ENCODE measurements at places on chromosomes 2 and 18.

DNA sequence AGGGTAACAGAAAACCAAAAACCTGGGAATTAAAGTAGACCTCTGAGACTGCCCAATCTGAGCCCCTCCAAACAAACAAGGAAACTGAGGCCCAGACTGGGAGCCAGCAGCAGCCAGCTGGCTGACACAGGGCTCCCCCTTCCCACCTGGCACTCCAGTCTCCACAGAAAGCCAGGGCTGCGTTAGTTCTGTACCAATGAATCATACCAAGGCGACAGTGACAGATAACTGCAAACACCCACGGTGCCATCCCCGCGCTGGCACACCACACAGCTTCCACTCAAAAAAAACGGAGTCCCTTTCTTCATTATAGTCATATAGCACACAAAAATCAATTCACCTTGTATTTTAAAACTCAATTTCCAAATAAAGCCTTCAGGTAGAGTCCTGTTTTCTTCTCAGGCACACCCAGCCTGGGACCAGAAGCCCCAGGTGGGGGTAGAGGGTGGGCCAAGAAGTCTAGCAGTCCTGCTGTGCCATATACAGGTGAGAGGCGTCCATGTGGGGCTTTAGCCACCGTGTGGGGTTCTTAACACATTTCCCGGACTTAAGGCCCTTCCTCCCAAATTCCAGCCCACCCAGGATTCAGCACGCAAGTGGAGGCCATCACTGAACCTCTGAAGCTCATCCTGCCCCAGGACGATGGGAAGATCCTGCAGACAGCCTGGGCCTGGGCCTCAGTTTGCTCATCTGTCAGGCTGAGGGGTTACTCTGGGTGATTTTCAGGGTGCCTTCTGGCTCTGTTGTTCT is 1.2 kb downstream of the PER2 start:
- no peak for DNase-seq

- no peak for DNase-seq
Observed at GRCh38 chr2:70935468-70936164, at the start of gene ATP6V1B1. Gene ATP6V1B1, plus strand, starts transcription at chr2:70935900. Its CDS starts 55 bp downstream, at chr2:70935955.

GRCh38 chr2:216851486-216852090 is 8.3 kb downstream of the TNP1 start:
- no peak for DNase-seq

DNA sequence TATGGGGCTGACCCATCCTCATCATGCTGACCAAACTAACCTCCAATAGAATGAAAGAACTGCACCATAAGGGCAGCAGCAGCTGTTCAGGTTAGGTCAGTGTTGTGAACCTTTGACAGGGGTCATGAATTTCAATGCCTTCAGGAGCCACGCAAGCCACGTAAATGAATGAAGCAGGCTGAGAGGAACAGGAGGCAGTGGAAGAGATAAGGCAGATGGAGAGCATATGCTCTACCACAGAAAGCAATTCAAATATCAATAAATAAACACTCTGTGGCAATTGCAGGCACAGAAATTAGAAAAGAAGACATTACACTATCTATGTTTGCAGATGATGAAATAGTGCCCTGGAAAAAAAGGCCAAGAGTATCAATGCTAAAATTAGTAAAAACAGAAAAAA is 56.3 kb downstream of the SCG2 start:
- DNase-seq: no peak

DNA sequence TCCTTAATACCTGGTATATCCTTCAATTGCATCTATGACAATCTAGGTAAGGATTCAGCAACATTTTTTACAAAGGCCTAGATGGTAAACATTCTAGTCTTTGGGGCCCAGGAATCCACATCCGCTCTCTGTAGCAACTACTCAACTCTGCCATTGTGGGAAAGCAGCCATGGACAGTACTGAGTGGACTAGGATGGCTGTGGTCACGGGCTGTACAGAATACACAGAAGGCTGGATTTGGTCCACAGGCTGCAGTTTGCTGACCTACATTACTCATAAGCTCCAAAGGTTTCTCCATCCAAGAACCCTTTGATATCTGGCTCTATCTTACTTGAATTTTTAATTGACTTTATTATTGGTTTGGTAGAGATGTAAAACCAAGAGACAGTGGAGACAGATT is 418.3 kb upstream of the LRRTM1 start:
- DNase-seq: no peak

DNA sequence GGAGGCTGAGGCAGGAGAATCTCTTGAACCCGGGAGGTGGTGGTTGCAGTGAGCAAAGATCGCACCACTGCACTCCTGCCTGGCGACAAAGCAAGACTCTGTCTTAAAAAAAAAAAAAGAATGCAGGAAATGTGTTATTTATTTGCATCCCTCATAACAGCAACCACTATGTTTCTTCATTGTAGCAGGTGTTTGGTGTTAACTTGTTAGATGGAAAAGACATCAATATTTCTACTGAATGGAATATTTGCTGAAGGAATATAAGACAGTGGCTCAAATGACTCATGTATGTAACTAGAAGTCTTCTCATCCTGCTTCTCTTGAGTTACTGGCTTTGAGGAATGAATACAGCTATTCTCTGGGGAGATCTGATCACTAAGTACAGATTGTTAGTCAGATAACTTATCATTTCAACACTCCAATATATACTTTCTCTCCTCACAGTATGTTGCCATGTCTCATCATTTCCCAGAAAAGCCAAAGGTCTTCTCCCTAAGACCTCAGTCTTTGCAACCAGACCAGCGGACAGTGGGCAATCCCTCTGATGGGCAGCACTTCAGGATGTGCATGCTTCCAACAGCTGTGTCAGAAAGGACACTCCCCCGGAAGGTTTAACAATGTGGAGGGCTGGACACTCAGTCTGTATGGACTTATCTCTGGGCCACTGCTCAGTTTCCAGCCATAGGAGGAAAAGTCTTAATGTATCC is 104.4 kb upstream of the STK17B start:
- DNase-seq: no peak
